ENCODE measurements at places on chromosomes 13 and 19. TPM values are rescaled to one million over a fixed set of nuclear protein-coding genes. Genes with fewer than 3 reads are reported as not detected.

DNA sequence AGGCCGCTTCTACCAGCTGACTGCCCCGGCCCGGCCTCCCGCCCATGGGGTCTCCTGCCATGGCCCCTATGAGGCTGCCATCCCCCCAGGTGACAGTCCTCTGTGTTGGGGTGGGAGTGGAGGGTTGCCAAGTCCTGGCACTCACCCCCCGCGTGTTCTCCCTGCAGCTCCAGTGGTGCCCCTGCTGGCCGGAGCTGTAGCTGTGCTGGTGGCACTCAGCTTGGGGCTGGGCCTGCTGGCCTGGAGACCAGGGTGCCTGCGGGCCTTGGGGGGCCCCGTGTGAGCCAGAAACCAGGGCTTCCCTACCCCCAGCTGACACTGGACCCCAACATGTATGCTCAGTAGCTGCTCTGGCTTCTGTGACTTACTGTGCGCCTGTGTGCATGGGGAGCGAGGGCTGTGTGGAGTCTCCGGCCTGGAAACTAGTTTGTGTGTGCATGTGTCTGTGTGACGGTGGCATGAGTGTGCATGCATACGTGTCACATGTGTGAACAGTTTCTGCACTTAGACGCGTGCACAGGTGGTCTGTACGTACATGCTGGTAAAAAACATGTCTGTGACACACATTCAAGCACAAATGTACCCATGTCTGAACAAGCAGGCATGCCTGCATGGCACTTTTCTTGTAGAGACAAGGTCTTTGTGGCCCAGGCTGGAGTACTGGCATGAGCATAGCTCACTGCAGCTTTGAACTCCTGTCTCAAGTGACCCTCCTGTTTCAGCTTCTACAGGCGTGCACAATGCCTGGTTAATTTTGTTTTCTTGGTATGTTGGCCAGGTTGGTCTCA lies 4.9 kb downstream of the ACP4 start:
- H3K4me1 ChIP-seq: peaks cover 4% of the 10 kb centered on the region
- no peak overlapping the region for H3K27ac ChIP-seq
- H3K4me3 ChIP-seq: no peak overlapping the region
- no peaks in the 10 kb centered on the region for H3K36me3 ChIP-seq

DNA sequence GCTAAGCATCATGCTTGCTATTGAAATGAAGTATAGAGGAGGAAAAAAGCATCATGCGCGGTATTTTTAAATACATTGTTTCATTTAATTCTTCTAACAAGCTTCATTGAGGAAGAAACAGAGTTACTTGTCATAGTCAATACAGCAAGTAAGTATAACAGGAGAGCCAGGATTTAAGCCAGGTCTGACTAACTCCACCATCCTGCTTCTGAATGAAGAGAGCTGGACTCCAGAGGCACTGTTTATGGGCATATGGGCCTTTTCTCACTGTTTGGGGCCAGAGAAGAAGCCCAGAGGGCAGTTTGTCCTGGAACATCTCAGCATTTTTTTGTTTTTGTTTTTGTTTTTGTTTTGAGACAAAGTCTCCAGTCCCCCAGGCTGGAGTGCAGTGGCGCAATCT lies 7.9 kb downstream of the SAMD4B start:
- H3K27ac ChIP-seq: no peak overlapping the region
- no peaks in the 10 kb centered on the region for H3K4me1 ChIP-seq
- no peak for DNase-seq
- H3K27me3 ChIP-seq: no peaks in the 10 kb centered on the region
- H3K4me3 ChIP-seq: no peak overlapping the region

GRCh38 chr13:51552027-51552426 lies 32.2 kb upstream of the WDFY2 start:
- no peaks in the 10 kb centered on the region for H3K36me3 ChIP-seq
- no peak overlapping the region for H3K27ac ChIP-seq
- no peak overlapping the region for H3K4me3 ChIP-seq
- H3K27me3 ChIP-seq: no peaks in the 10 kb centered on the region
- H3K4me1 ChIP-seq: no peaks in the 10 kb centered on the region
- no peak for DNase-seq

- no peak overlapping the region for H3K4me3 ChIP-seq
- DNase-seq: no peak
- no peak overlapping the region for H3K27ac ChIP-seq
- H3K27me3 ChIP-seq: no peaks in the 10 kb centered on the region
- H3K36me3 ChIP-seq: no peaks in the 10 kb centered on the region
These were observed 1.3 kb upstream of the CLASRP start for GRCh38 chr19:45037393-45038169.

DNA sequence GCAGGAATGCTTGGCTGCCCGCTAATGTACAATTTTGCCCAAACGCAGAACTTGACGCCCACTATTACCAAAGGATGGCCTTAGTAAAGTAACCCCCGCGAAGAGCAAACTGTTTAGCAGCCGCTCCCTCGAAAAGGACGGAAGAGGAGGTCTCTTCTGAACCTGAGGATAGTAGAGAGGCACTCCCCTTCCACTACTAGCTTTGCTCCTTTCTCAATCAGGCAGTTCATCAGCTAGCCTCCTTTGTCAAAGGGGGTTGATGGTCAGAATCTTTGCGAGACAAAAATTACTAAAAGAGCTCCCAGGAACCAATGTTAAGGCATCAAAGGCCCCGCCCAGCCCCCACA lies 534 bp downstream of the CAB39L start:
- no peaks in the 10 kb centered on the region for H3K4me1 ChIP-seq
- peak overlapping the region; percentile 68 for H3K4me3 ChIP-seq
- no peaks in the 10 kb centered on the region for H3K27me3 ChIP-seq

IGFL3 gene
- total RNA-seq: not detected

DPRX gene
- total RNA-seq: not detected

PLA2G4C gene
- not detected for total RNA-seq

MUC16 gene
- 0.07 TPM for total RNA-seq

DACT3 gene
- 2.2 TPM for total RNA-seq

All from neural progenitor cell (in vitro differentiated cells).